CD8-positive, alpha-beta memory T cell (primary cell): ENCODE measurements at places on chromosomes 7 and 10. TPM values are rescaled to one million over a fixed set of nuclear protein-coding genes. Genes with fewer than 3 reads are reported as not detected.

DNA sequence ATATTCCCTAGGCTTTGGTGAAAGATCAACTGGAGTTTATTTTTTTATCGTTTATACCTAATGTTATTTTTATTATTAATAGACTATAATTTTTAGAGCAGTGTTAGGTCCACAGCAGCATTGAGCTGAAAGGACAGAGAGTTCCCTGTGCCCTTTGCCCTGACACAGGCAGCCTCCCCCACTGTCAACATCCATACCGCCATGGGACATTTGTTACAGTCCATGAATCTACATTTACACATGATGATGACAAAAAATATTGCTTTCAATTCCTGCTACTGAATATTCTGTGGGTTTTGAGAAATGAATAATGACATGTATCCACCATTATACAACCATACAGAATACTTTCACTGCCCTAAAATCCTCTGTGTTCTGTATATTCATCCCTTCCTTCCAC lies 1297.5 kb upstream of the SORCS1 start:
- no peaks in the 10 kb centered on the region for H3K36me3 ChIP-seq
- no peaks in the 10 kb centered on the region for H3K4me1 ChIP-seq
- H3K27me3 ChIP-seq = no peaks in the 10 kb centered on the region
- no peak overlapping the region for H3K4me3 ChIP-seq
- DNase-seq = no peak

GRCh38 chr7:41700044-41700471 lies 2.8 kb downstream of the INHBA start:
- H3K4me1 ChIP-seq = no peaks in the 10 kb centered on the region
- H3K27me3 ChIP-seq = no peaks in the 10 kb centered on the region
- H3K4me3 ChIP-seq = no peak overlapping the region
- no peaks in the 10 kb centered on the region for H3K36me3 ChIP-seq
- DNase-seq = no peak

DNA sequence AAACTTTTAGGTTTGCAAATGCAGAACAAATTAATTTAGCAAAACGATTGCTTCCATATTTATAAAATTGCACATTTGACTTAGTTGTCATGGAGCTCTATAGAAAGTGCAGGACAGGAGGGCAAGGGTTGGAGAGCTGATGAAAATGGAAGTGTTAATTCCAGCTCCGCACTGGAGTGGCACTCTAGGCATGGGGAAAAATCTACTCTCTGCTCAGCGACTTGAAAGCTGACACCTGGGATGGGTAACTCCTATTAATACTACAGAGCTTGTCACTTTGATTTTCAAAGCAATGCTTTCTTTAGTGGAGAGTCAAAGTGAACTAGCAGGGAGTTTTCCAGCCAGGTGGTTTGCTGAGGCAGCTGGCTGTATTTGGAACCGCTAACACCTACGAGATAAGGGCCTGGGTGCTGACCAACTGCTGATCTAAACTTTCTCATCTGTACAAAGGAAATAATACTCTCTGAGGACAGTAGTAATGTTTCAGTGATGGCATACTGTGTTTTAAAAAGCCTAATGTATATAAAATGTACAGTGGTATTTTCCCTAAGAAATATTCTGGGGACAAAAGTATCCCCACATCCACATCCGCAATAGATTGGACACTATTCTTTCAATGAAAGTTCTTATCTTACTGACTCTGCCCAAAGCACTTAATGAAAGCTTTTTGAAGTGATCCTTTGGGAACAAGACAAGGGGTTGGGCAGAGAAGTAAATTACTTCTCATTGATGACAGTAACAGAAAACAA lies 444.3 kb downstream of the GPAM start:
- no peaks in the 10 kb centered on the region for H3K27me3 ChIP-seq
- no peaks in the 10 kb centered on the region for H3K4me1 ChIP-seq
- DNase-seq = no peak
- H3K4me3 ChIP-seq = no peak overlapping the region
- H3K36me3 ChIP-seq = no peaks in the 10 kb centered on the region

DNA sequence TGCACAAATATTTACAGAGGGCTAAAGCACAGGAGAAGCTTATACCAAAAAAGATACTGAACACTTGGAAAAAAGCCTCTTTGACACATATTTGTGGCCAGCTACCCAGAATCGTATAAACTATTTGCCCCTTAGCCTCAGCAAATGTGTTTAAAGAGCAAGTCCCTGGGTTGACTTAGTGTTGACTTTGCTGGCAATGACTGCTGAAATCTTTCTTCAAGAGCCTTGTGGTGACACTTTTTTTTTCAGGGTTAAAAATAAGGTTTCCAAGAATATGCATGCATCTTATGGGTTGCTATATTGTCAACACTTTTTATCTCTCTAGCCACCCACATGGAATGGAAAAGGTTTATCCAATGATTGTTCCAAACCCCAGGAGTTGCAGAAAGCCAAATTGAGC lies 14.9 kb upstream of the PLEKHS1 start:
- no peaks in the 10 kb centered on the region for H3K36me3 ChIP-seq
- no peak overlapping the region for H3K27ac ChIP-seq
- DNase-seq = no peak
- H3K27me3 ChIP-seq = no peaks in the 10 kb centered on the region

DNA sequence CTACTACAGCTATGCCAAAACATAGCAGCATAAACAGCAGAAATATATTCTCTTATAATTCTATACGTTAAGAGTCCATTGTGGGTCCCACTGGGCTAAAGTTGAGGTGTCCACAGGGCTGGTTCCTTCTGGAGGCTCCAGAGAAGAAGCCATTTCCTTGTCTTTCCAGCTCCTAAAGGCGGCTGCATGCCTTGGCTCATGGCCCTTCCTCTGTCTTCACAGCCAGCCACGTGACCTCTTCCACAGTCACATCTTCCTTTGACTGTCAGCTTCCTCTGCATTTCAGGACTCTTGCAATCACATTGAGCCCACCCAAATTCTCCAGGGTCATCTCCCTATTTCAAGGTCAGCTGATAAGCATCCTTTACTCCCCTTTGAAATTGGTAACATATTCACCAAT lies 17.2 kb downstream of the NACAD start:
- no peak overlapping the region for H3K4me3 ChIP-seq
- peaks cover 93% of the 10 kb centered on the region for H3K36me3 ChIP-seq
- no peaks in the 10 kb centered on the region for H3K27me3 ChIP-seq
- no peak for DNase-seq
- H3K4me1 ChIP-seq = no peaks in the 10 kb centered on the region

DNA sequence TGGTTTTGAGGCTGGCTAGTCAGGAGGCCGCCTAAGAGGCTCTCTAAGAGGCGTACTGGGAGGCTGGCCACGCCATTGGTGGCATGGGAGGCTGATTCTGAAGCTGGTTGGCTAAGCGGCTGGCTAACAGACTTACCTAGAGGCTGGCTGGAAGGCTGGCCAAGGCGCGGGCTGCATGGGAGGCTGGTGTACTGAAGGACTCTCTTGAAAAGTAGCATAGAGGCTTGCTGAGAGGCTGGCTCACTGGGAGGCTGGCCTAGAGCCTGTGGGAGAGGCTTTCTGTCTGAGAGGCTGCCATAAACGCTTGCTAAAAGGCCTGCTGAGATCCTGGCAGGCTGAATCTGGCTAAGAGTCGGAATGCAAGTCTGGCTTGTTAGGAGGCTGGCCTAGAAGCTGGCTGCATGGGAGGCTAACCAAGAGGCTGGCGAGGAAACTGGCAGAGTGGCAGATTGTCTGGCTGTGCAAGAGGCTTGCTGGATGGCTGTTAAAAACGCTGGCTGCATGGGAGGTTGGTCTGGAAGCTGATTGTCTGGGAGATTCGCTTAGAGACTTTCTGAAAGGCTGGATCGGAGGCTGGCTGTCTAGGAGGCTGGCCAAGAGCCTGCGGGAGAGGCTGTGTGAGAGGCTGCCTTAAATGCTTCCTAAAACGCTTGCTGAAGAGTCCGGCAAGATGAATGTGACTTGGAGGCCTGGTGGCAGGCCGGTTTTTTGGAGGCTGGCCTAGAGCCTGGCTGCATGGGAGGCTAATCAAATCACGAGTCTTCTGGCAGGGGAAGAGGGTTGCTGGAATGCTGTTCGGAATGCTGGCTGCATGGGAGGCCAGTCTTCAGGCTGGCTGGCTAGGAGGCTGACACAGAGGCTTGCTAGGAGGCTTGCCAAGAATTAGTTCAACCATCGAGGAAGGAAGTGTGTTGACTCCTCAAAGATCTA lies 134.2 kb downstream of the OR13A1 start:
- no peaks in the 10 kb centered on the region for H3K4me1 ChIP-seq
- no peak overlapping the region for H3K4me3 ChIP-seq
- no peaks in the 10 kb centered on the region for H3K27me3 ChIP-seq
- no peak for DNase-seq
- H3K36me3 ChIP-seq = no peaks in the 10 kb centered on the region

DNA sequence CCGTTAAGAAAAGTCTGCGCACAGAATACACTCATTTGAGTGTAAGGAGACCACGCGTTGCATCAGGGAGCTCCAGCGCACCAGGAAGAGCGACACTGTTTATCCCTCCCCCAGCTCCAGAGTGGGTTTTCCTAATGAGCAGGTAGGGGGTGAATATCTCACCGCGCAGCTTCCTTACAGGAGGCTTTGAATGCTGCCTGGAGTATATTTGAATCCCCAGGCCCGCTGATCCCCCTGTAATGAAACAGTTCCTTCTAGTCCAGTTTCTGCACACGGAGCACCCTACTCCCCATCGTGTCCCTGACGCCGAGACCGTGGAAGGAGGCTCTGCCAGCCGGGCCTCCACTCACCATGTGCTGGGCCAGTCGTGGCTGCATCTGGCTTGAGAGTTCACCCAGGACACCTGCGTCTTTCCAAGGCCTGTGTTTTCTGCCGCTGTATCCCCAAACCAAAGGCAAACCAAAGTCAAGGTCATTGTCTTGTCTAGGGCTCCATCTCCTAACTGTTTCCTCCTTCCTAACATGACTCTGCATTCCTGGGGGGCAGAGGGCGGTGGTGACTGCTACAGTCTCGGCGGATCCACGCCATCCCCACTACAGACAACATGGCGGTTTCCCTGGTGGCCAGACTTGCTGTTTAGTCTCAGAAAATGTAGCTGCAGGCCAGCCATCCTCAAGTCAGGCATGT lies 167.8 kb downstream of the USP6NL start:
- no peaks in the 10 kb centered on the region for H3K27me3 ChIP-seq
- H3K4me3 ChIP-seq = no peak overlapping the region
- H3K4me1 ChIP-seq = peaks cover 5% of the 10 kb centered on the region
- no peaks in the 10 kb centered on the region for H3K36me3 ChIP-seq
- no peak for DNase-seq

GRCh38 chr7:68476966-68477365 lies 1121.3 kb upstream of the AUTS2 start:
- H3K4me3 ChIP-seq = no peak overlapping the region
- no peaks in the 10 kb centered on the region for H3K4me1 ChIP-seq
- no peak overlapping the region for H3K27ac ChIP-seq
- no peak for DNase-seq

GRCh38 chr7:86904949-86905834 lies 154.3 kb downstream of the ELAPOR2 start:
- no peak for DNase-seq
- no peak overlapping the region for H3K4me3 ChIP-seq
- no peaks in the 10 kb centered on the region for H3K27me3 ChIP-seq
- H3K36me3 ChIP-seq = no peaks in the 10 kb centered on the region
- no peak overlapping the region for H3K27ac ChIP-seq

GRCh38 chr10:11993834-11994468 lies 48.7 kb downstream of the UPF2 start:
- no peaks in the 10 kb centered on the region for H3K27me3 ChIP-seq
- no peak for DNase-seq
- peaks cover 14% of the 10 kb centered on the region for H3K4me1 ChIP-seq
- no peak overlapping the region for H3K27ac ChIP-seq

DNA sequence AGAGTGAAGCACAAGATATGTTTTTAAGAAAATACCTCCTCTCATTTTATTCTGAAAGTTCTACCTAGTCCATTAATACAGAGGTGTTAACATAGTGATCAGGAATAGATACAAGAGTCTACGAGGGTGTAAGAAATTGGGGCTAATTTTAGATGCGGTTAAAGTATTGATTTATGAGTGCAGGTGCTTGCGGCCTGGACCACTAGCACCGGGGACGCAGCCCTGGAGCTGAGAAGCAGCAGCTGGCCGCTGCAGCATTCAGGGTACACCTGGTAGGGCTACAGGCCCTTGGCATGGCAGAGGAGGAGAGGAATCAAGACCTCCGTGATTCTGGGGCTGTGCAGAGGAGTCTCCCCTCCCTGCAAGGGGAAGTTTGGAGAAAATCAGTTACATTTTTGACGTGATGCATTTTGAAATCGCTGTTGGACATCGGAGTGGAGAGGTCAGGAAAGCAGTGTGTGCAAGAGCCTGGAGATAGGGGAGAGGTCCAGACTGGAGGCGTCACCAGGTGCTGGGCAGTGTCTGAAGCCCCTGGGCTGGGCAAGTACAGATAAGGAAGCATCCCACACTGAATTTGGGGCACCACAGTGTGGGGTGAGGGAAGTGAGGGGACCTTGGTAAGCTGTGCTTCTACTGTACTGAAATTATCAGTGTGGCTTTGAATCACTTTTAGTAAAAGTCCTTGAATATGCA lies 112.3 kb downstream of the VWC2 start:
- no peak overlapping the region for H3K4me3 ChIP-seq
- no peaks in the 10 kb centered on the region for H3K4me1 ChIP-seq

- H3K4me3 ChIP-seq = no peak overlapping the region
- no peaks in the 10 kb centered on the region for H3K4me1 ChIP-seq
- no peaks in the 10 kb centered on the region for H3K36me3 ChIP-seq
- no peak overlapping the region for H3K27ac ChIP-seq
These were observed 307.4 kb upstream of the ZMIZ1 start for GRCh38 chr10:78761311-78761781.

DNA sequence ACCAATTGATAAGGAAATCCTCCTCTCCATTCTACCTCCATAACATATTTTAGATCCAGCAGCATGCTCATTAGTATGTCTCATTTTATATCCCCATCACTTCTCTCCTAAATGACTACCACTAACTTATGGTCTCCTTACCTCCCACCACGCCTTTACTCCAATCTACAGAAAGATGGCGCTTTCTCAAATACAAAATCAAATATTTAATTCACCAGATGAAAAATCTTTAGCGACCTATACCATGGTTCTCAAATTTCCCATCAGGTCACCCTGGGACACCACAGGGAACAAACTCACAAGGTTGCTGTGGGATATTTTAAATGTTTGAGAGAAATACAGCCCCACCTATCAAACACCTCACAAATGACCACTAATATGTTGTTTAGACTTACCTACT lies 27.0 kb upstream of the EBLN1 start:
- peaks cover 9% of the 10 kb centered on the region for H3K4me1 ChIP-seq
- DNase-seq = no peak
- no peak overlapping the region for H3K27ac ChIP-seq
- H3K4me3 ChIP-seq = no peak overlapping the region
- H3K36me3 ChIP-seq = no peaks in the 10 kb centered on the region

DNA sequence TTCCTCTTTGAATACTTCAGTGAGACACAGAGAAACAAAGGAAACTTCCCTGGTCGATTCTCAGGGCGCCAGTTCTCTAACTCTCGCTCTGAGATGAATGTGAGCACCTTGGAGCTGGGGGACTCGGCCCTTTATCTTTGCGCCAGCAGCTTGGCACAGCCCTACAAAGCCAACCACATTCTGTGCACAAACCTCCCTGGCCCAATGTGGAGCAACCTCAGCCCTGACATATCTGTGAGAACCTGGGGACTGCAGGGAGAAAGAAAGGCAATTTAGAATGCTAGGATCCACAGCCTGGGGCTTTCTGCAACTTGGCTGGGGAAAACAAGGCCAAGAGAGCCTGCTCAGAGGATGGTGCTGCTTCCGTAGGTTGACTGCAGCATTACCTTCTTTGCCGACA lies 63.5 kb upstream of the PRSS58 start:
- DNase-seq = no peak
- no peaks in the 10 kb centered on the region for H3K36me3 ChIP-seq
- H3K27ac ChIP-seq = no peak overlapping the region
- peaks cover 10% of the 10 kb centered on the region for H3K4me1 ChIP-seq
- H3K27me3 ChIP-seq = no peaks in the 10 kb centered on the region

Gene MRPL43
- 62.5 TPM for total RNA-seq

Gene PPP1R17
- not detected for total RNA-seq
